ENCODE measurements at places on chromosomes 5 and 9.
A peak's percentile ranks its signal among the peaks of the same experiment; 100 is the strongest.

DNA sequence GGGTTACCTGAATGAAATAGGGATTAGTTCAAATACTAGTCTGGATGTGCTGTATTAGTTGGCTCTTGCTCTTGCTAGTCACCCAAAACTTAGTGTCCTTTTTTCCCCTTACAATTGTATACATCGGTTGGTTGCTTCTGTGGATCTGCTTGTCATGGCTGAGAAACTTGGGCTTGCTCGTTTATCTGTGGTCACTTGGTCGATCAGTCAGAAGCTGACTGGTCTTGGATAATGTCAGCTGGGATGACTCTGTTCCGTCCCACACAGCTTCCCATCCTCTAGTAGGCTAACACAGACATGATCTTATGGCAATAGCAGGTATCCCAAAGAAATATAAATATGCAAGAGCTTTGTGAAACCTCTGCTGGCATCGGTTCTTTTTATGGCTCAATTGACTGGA, 807.4 kb downstream of the MAT2B start:
- DNase-seq, result no peak

DNA sequence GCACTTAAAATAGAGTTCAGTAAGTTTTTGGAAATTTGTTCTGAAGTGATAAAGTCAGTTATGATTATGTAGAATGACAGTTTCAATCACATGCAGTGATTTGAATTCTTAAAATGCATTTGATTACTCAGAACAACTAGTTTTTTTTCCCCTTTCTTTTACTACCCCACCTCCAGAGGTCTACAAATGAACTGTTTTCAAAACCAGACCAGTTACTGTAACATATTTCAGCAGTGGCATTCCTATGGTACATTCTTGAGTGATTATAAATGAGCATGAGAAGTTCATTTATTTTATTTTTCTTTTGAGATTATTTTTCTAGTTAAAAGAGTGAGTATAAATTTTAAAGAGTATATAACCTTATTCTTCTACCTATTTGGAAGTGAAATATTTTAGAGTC, 71.6 kb downstream of the NNT start:
- DNase-seq, result no peak

- DNase-seq, result no peak
Observed at GRCh38 chr5:56853698-56854097, 38.3 kb downstream of the MAP3K1 start.

DNA sequence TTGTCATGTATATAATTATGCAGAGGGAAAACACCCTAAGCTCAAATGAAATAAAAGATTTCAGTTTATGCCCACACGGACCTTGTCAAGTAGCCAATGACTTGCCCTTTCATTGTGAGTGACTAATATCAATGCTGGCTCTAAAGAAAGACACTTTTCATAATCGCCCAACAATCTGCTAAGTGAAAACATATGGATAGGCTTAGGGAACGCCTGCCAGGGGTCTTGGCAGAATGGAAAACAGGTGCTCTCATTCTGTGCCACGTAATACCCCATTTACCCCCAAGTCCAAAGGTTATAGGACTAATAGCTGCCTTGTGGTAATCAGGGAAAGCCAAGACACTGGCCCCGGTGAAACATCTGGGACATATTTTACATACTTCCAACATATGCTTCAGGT, 157.7 kb downstream of the SLF1 start:
- DNase-seq, result no peak

DNA sequence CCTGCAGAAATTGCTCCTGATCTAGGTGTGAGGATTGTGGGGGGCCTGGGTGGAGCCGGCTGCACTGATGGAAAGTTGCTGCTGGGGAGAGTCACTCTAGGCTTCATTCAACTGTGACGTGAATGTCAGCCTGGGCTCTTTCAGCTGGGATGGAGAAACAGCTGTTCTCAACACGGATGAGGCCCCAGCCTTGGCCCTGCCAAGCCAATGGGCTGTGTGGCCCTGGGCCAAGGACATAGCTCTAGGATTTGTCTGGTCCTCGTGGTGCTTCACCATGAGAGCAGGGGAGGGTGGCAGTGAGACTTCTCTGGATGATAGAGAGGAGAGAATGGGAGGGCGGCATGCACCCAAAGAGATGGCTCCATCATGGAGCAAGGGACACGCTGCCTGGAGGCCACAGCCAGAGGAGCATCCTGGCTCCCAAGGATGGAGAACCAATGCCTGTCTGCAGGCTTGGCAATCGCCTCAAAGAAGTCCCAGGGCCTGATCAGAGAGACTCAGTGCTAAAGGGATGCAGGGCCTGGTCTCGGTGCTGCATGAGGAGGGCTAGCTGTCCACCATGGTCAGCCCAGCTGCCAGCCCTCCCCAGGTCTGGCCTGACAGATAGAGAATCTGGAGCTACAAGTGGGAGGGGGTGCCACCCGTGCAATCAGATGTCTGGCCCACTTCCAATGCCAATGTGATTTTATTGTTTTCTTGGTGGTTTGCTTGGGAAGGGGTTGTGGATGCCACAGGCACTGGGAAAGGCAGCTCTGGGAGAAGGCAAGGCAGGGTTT, 141.0 kb downstream of the GADD45G start:
- DNase-seq, result peak; percentile 58

DNA sequence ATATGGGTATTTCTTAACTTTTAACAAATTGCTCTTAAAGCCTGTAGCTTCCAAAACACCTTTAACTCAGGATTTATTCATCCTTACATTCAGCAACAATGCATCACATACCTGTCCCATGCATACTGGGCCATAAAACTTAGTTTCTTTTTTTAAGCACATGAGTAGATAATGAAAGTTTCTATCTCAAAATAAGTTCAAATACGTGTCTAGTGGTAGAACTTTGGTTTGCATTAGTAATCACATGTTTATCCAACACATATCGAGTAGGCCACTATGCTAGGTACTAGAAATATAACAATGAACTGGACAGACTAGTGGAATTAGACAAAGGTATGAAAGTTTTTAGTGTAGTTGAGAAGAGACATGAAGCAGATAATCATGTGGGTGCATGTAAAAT, 99.6 kb downstream of the DOCK2 start:
- no peak for DNase-seq

DNA sequence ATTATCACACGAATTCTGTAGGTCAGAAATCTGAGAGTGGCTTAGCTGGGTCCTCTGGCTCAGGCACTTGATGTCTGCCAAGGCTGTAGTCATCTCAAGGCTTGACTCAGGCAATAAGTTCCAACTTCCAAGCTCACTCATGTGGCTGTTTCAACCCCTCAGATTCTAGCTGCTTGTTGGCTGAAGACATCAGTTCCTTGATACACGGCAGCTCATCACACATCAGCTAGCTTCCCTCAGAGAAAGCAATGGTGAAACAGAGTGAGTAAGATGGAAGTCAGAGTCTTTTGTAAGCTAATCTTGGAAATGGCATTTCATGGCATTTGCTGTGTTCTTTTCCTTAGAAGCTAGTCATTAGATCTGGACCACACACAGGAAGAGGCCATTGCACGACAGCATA, 204.2 kb upstream of the PTGER4 start:
- no peak for DNase-seq

- DNase-seq, result no peak
Observed at GRCh38 chr5:36444582-36445418, 143.1 kb upstream of the RANBP3L start.

DNA sequence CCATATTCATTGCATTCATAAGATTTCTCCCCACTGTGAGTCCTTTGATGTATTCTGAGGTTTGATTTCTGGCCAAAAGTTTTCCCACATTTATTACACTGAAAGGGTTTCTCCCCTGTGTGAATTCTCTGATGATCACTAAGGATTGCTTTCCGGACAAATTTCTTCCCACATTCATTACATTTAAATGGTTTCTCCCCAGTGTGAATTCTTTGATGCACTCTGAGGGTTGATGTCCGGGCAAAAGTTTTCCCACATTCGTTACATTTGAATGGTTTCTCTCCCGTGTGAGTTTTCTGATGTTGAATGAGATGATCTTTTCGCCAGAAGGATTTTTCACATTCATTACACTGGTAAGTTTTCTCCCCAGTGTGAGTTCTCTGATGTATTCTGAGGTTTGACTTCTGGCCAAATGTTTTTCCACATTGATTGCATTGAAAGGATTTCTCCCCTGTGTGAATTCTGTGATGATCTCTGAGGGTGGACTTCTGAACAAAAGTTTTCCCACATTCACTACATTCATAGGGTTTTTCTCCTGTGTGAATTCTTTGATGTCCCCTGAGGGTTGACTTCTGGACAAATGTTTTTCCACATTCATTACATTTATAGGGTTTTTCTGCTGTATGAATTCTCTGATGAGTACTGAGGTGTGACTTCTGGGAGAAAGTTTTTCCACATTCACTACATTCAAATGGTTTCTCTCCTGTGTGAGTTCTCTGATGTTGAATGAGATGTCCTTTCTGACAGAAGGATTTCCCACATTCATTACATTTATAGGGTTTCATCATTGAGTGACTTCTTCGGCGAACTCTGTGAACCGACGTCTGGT, 18.8 kb downstream of the ZNF510 start:
- no peak for DNase-seq

GRCh38 chr5:61999371-61999770, 306.6 kb upstream of the KIF2A start:
- no peak for DNase-seq

DNA sequence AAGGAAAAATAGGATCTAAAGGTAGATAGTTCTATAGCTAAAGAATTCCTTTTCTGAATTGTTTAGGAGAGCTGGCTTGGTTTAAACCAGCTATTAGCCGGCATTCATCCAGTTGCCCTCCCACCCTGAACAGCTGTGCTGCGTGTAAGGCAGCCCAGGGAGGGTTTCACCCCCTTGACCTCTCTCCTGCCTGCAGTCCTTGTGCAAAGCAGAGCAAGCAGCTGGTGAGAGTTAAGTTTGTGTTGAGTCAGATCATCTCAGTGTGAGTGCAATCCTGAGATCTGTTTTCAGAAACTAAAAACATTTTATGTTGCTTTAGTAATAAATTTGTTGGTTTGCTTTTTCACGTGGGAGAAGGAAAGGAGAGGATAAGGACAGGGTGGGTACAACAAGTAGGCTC, 13.0 kb downstream of the SLC25A25 start:
- DNase-seq, result peak; percentile 30

- DNase-seq, result no peak
Observed at GRCh38 chr9:25415718-25416117, 262.5 kb downstream of the TUSC1 start.

GRCh38 chr9:127555840-127556820, 55.9 kb upstream of the STXBP1 start:
- DNase-seq, result no peak

All from NCI-H510A treated with DMSO at 0.1 percent for 48 hours (cell line).